NCI-H2081 (cell line): ENCODE measurements at places on chromosomes 12 and 14.

DNA sequence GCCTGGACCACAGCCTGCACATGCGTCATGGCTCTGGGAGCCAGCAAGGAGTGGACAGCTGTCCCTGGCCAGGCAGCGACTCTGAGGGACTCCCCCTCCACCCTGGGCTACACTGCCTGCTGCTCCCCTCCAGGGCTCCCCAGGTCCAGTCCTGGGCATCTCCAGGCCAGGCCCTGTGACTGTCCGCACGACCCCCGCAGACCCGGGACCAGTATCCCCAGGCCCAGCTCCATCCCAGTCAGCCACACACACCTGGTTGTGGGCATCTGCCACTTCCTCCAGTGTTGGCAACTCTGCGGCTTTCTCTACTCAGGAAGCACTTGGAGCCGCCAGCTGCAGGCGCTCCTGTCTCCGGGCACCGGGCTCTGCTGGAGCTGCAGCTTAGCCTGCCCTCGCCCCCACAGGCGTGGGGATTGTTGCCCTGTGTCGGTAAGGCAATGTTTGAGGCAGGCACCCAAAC, 2.4 kb downstream of the ULK1 start:
- DNase-seq, result no peak

GRCh38 chr14:104284636-104285507, 146.5 kb downstream of the KIF26A start:
- no peak for DNase-seq

- no peak for DNase-seq
These were observed 130.7 kb downstream of the GPHN start for GRCh38 chr14:66638689-66639088.

GRCh38 chr14:61225344-61225743, 55.8 kb downstream of the TMEM30B start:
- DNase-seq, result no peak

- no peak for DNase-seq
These were observed 1256.8 kb upstream of the FLRT2 start for GRCh38 chr14:84273181-84273580.

- DNase-seq, result no peak
These were observed 25.7 kb upstream of the SLC16A7 start for GRCh38 chr12:59570145-59570544.

DNA sequence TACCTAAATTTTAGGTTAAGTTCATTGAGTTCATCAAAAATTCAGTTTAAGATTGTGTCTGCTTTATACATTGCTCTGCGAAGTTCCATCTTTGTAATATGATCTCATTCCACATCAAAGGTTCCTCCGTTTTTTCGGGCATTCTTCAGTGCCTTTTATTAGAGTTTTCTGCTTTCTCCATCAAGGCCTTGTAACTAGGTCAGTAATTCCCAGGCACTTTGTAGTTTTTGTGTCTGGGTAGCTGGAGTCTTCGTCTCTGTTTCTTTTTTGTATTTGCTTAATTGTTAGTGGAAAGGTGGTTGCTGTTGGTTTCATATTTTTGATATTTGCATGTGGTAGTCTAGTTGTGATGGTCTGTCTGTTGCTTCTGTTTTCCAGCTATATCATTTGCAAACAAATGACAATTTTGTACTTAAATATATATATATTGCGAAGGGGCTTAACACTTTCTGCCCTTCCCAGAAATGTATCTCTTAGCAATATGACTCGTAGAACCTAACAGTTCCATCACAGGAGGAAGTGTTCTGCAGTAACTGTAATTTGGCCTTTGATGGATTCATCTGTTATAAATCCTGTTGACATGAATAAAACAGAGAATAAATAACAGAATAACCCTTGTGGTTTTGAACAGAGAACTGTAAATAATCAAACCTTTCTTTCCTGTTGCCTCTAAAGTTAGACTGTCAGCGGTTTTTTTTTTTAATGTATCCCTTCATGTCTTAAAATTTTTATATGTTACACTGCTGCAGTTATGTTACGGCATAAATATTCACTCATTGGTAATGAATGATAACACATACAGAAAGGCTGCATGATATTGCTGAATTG, 88.4 kb upstream of the DYNC1H1 start:
- DNase-seq, result no peak

GRCh38 chr14:65832431-65833266, 420.1 kb downstream of the FUT8 start:
- no peak for DNase-seq

GRCh38 chr14:34035177-34035933, 84.5 kb upstream of the EGLN3 start:
- DNase-seq, result no peak

- DNase-seq, result no peak
These were observed 329.7 kb downstream of the TMEM121 start for GRCh38 chr14:105855893-105856675.

DNA sequence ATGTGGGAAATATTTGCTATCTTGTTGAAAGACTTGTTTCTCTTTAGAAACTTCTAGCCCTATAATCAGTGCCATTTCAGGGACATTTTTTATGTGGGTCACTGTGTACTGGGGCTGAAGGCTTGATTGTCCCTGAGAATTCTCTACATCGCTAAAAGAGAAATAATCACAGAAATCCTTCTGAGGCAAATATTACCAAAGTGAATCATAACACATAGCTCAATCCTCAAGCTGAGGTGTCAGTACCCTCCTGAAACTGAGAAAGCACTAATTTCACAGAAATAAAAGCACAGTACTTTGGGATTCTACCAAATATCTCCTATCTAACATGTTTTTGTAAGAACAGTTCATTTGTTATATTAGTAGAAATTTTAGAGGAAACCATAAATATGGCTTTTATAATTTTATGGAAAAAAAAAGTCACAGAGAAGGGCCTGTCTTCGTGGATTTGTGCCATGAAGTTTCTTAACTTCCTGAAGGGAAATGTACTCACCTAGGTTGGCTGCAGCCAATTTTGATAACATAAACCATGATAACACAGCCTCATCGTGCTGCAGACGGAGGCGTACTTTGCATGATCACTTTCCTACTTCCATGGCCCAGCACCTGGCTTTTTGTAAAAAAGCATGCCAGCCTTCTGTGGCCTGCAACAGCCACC, 163.7 kb upstream of the HIF1A start:
- no peak for DNase-seq

DNA sequence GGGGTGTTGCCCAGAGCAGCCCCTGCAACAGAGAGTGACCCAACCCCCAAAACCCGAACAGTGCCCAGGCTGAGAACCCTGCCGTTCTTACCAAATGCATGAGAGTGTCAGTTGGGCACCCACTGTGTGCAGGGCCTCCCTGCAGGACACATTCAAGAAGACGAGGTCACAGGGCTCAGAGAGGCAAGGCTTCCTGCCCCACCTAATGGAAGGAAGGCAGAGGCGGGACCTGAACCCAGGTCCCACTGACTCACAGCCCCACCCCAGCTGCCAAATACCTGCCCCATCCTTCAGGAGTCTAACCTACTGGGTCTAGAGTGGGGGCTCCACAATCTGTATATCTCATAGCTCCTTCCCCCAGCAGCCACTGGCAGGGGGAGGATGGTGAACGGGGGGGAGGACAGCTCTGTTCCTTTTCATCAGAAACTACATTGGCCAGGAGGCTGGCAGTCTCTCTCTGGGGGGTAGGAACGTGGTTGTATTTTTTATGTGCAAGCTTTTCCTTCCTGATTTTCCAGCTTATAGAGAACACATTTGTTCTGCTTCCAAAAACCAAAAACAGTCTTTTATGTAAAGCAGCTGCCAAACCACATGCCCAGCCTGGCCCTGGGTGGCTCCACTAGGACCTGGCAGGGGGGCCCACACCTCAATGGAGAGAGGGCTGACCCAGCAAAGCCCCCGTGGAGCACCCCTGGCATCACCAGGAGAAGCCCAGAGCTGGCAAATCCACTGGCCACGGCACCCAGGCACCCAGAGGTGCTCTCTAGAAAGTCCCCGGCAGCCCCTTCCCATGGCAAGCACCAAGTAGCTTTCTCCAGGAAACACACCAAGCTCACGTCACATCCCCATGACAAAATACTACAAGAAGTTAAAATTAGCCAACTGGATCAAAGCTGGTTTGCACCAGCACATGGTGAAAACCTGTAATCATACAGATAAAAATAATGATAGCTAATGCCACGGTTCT, 17.0 kb downstream of the NCOR2 start:
- DNase-seq, result peak; percentile 26

DNA sequence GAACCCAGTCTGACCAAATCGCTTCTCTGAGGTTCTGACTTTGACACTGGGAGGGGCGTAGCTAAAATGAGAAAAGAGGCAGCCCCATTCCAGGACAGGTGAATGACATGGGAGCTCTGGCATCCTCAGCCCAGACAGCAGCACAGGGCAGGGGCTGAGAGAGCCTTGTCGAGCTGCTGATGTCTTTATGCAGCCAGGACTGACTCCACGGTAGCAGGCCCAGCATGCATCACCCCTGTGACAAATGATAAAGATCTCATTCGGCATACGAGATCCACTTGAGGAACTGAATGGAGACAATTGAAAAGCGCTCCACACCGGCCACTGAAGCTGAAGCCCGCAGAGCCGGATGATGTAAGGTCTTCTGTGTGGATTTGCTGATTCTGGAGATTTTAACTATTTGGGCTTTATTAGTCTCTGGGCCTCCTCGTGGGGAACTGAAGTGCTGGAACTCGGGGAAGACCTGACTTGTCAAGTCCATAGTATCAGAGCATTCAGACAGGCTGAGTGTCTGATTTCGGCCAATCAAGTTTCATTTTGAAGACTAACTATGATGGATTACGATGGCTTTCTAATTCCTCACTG, 56.9 kb upstream of the MAP1LC3B2 start:
- no peak for DNase-seq

GRCh38 chr12:96194971-96195844, 1.0 kb downstream of the ELK3 start:
- peak; percentile 8 for DNase-seq

- no peak for DNase-seq
These were observed 7.9 kb upstream of the CMKLR1 start for GRCh38 chr12:108346727-108347710.

GRCh38 chr12:53591301-53592206, 34.6 kb downstream of the ATF7 start:
- DNase-seq, result no peak

DNA sequence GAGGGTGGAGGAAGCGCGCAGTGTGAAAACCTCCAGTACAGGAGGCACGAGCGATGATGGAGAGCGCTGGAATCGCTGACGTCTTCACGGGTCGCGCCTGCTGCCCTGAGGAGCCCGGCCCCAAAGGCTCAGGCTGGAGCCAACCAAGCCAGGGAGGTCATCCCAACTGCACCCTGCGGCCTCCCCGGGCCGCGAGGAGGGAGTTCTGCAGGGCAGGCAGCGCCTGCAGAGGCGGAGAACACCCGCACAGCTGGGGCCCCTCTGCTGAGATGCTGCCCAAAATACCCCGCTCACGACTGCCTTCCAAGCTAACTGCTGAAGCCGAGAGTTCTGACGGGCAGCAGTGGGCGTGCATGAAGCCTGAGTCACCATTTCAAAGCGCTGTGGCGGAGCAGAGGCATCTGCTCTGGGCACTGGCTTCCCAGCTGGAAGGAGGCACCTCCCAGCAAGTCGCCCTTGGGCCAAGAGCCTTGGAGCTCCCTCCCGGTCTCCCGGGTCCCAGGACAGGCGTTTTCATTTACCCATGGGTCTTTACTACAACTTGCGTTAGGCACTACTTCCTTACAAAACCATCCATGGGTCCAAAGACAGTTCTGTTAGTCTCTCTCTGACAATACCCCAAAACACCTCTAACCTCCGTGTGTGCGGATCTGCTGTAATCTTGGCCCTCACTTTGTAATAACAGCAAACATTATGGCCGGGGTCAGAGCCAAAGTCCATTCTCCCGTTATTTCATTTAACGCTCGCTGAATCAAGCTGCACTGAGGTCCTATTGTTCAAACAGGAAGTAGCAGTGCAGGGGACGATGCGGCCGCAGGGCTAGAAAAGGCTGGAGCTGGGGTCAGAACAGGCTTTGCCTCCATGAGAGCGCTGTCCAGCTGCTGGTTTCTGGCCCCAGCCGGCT, 60.1 kb upstream of the RIMBP2 start:
- no peak for DNase-seq

GRCh38 chr12:122840580-122841513, 5.6 kb downstream of the HIP1R start:
- DNase-seq, result no peak

DNA sequence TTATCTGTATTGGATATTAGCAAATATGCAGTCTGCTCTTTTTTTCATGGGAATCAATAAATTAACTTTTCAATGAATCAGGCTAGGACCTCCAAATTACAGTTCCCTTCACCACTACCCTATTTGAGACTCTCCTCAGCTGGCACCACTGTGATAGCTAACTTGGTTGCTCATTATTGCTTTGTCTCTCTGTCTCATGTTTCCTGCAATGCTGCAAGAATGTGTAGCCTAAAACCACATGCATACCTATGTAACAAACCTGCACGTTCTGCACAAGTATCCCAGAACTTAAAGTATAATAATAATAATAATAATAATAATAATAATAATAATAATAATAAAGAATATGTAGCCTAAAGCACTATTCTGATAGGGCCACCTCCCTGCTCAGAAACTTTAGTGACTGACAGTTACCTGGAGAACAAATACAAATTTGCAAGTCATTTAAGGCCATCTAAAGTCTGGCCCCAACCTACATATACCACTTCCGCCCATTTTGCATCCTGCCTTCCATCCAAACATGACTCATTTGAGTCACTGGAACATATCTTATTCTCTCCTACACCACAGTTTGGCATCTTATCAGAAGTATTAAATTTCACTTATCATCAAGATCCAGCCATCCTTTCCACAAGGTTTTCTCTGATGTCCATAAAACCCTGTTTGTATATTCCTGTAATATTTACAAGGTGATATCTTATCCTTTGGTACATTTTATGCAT, 215.1 kb downstream of the LRRK2 start:
- DNase-seq, result no peak

- DNase-seq, result peak; percentile 70
These were observed 18.7 kb downstream of the TSHR start for GRCh38 chr14:80973931-80974641.

DNA sequence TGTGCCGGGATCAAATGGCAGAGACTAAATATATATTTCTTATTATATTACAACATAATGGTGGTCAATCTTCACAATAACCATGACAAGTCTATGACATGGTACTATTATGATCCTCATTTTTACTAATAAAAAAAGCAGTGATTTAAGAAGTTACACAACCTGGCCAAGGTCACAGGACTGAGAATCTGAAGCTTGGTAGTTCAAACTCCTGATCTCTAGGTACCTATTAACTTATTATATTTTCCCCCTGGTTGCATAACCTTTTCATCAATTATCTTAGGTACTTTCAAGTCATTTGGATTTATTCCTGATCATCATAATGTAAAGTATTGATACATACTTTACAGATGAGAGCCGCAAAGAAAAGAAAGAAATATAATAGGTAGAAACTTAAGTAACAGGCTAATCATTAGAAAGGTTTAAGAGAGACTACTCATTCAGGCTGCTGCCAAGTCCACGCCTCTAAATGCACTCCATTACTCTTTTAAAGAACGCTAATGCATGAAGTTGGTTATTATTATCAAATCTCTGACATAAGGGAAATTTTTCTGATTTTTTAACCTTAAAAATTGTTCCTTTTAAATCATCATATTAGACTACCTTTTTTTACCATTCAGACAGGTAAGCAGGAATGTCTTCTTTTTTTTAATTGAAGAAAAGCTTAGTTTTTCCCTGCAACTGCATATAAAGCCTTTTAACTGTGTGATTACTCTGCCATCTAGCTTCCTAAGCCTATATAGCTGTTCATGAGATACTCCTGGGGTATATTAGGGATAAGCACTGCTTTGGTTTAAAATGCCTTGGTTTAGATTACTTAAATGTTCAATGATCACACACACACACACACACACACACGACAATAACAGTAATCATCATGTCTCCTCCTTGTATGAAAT, 35.6 kb downstream of the RPS29 start:
- DNase-seq, result no peak

GRCh38 chr12:58678753-58679152, 241.6 kb downstream of the LRIG3 start:
- DNase-seq, result no peak

GRCh38 chr14:95500201-95500681, 16.2 kb downstream of the SYNE3 start:
- no peak for DNase-seq
